ENCODE measurements at places on chromosomes 7 and 10.

GRCh38 chr7:108459922-108460551, 3.8 kb upstream of the NRCAM start:
- DNase-seq: no peak

- DNase-seq: no peak
These were observed 127.7 kb downstream of the ADCY1 start for GRCh38 chr7:45701701-45702510.

GRCh38 chr7:44580945-44581878, 819 bp downstream of the TMED4 start:
- DNase-seq: peak; percentile 18

DNA sequence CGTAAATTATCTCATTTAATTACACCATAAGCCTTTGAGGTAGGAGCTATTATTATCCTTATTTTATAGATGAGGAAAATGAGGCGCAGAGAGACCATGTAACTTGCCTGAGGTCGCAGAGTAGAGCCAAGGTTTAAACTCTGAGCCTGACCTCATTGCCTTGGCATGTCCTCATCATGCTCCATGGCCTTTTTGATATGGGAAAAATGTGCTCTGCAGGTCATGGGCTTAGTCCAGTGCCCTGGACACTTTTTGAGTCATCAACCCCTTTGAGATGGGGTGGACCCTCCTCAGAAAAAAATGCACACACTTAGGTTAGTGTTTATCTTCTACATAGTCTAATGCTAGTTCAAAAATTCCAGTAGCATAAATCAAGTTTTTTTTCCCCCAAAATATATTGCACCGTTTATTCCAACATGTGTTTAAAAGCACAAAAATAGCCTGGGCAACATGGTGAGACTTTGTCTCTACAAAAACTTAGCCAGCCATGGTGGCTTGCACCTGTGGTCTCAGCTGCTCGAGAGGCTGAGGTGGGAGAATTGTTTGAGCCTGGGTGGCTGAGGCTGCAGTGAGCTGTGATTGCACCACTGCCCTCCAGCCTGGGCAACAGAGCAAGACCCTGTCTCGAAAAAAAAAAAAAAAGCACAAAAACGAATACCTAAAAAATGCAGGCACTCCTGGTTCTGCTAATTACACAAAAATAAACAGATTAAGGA, 28.6 kb upstream of the TMEM178B start:
- DNase-seq: no peak

GRCh38 chr10:83921984-83922860, 217.1 kb upstream of the GHITM start:
- no peak for DNase-seq

GRCh38 chr7:6246251-6246917, 26.0 kb downstream of the CYTH3 start:
- no peak for DNase-seq

DNA sequence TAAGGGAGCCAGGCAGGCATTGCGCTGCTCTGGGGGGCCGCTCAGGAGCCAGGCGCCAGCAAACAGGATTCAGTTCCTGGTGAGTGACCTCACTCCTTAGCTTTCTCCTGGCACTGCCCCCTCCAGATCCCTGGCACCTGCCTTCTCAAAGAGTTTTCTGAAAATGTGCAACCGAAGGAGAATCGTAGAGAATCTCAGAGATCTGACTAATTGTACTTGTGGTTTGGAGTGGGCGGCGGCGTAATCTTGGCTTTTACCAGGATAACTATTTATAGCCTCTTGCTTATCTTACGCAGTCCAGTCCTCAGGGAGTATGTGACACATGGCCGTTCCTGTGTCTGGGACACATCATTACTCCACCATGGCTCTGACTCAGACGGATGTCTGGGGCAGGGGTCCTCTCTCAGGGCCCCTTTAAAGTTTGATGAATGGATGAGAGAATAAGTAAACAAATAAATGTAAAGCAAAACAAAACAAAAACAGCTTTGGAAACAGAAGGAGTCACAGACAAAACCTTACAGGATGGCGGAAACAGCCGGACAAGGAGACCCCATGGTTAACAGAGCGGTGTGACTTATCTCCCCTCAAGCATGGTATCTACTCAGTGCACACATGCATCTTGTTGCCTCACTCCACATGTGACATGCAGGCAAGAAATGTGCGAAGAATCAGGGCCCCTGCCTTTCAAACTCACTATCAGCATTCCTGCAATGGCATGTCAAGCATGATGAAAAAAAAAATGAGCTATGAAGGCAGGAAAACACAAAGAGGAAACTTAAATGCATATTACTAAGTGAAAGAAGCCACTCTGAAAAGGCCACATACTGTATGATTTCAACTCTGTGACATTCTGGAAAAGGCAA, 99.7 kb downstream of the TNS3 start:
- DNase-seq: no peak

DNA sequence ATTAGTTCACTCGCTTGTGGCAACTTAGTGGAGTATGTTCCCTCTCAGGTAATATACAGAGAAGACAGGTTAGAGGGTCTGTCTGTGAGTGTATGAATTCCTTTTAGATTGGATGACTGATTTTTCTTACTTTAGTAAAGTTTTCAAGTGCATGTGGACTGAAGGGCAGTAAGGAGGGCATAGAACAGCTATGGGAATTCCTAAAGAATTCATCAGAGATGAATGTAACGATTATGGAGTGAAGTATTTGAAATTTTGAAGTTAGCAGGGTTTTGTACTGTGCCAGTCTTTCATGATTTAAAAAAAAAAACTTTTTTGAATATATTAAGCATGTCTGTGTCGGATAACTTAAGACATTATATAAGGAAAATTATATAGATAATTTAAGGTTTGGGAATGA, 15.5 kb downstream of the MAPK8 start:
- DNase-seq: no peak

- no peak for DNase-seq
These were observed 11.8 kb downstream of the OR9A2 start for GRCh38 chr7:143015084-143015483.

DNA sequence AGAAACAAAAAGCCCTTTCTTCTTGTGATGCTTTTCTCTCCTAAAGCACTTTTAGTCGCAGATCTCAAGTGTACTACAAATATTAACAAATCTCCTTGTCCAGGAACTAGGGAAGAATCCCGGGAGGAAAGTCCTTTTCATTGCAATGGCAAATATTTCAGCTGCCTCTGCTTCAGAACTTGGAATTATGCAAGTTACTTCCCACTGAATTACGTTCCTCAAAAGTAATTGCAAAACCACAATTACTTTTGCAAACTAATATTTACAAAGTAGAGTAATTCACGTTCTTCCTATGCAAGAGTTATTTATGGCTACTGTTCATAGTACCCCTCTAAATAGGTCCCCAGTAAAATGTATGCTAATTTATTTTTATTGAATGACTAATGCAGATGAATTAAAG, 14.5 kb downstream of the PRKCQ start:
- no peak for DNase-seq

DNA sequence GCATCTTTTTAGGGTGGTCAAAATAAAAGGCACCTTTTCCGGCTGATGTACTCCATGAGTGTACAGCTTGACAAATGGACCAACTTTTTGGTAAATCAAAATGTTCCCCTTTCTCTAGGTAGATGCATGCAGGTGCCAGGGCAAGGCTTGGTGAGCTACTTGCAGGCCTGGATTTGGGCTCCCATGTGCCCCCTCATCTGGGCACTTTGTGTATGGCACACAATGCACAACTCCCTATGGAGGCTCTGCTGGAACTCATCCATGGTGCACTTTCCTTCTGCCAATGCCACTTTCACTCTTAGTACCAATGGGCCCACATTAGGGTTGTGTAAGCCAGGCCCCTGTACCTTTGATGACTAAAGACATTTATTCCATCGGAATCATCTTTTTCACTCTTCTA, 300.8 kb downstream of the SDHAF3 start:
- no peak for DNase-seq

- DNase-seq: no peak
These were observed 6.4 kb downstream of the CDHR1 start for GRCh38 chr10:84200537-84201243.

- no peak for DNase-seq
These were observed 89.9 kb upstream of the PPP1R3A start for GRCh38 chr7:114008696-114009095.

GRCh38 chr7:130288168-130288567, 4.8 kb upstream of the CPA4 start:
- no peak for DNase-seq

- DNase-seq: no peak
These were observed 27.4 kb downstream of the GTF2I start for GRCh38 chr7:74684921-74685320.

- no peak for DNase-seq
These were observed 40.5 kb downstream of the PRSS2 start for GRCh38 chr7:142811154-142811737.

DNA sequence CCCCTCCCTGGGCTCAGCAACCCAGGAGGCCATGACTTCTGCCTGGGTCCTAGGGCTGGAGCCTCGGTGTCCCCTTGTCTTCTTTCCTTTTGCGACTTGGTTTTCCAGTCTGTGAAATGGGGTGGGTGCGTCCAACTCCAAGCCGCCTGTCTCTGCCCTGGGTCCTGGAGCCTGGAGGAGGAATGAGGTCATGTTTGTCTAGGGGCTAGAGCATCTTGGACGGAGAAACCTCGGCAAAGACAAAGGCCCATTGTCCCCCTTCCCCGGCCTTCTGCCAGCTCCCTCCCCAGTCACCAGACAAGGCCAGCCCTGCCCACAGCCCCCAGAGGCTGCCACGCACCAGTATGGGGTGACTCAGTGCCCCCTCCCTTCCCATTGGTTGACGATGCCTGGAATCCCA, 39.8 kb upstream of the ELN start:
- DNase-seq: no peak

DNA sequence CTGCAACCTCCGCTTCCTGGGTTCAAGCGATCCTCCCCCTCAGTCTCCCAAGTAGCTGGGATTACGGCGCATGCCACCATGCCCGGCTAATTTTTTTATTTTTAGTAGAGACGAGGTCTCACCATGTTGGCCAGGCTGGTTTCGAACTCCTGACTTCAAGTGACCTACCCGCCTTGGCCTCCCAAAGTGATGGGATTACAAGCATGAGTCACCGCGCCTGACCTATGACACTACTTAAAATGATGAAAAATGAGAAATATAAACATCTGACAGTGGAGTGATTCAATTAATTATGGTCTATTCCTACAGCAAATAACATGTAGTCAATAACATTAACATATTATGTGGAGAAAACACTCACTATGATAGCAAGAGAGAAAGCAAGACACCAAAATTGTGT, 2.2 kb downstream of the BRAT1 start:
- no peak for DNase-seq

- no peak for DNase-seq
These were observed 176.2 kb upstream of the SHH start for GRCh38 chr7:155988416-155988815.

GRCh38 chr7:106869954-106870353, 4.9 kb downstream of the PIK3CG start:
- DNase-seq: no peak

GRCh38 chr10:74486659-74487058, 335.6 kb downstream of the ADK start:
- no peak for DNase-seq

GRCh38 chr7:110669410-110669809, 421.5 kb upstream of the LRRN3 start:
- DNase-seq: no peak

DNA sequence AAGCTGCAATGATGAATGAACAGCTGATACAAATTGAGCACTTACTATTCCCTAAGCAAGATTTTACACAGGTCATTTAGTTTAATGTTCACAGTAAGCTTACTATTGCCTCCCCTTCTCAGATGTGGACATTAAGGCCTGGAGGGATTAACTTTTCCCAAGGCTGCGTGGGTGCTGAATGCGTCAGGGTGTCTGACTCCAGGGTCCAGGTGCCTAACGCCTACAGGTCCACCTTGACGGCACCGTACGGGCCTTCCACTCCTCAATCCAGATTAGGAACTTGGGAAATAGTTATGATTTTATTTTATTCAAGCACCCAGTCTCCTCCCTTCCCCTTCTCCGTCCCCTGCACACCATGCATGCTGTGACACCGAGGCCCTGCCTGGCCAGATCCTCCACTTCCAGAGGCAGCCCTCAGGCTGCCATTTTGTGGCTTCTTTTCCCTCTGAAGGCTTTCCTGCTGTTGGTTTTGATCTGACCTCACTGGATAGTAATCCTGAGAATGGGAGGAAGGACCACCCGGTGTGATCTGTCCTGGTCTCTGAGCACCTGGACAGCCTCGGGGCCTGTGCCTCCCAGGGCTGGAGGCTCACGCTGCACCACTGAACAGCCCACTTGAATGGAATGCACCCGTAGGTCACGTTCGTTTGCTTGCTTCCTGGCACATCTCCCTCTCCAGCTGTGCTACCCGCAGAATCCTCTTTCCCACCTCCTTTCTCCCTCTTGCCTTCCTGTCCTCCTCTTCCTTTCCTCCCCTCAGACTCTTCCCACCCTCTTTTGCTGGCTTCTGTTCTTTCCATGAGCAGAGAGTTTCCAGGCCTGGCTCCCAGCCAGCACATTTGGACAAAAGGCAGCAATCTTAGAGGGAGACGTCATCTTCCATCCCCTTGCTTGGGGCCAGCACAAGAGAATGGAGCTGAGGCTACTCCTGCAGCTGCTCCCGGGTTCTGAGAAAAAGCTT, 14.4 kb downstream of the DENND2A start:
- DNase-seq: no peak

GRCh38 chr7:91596287-91596686, 284.2 kb downstream of the MTERF1 start:
- no peak for DNase-seq

DNA sequence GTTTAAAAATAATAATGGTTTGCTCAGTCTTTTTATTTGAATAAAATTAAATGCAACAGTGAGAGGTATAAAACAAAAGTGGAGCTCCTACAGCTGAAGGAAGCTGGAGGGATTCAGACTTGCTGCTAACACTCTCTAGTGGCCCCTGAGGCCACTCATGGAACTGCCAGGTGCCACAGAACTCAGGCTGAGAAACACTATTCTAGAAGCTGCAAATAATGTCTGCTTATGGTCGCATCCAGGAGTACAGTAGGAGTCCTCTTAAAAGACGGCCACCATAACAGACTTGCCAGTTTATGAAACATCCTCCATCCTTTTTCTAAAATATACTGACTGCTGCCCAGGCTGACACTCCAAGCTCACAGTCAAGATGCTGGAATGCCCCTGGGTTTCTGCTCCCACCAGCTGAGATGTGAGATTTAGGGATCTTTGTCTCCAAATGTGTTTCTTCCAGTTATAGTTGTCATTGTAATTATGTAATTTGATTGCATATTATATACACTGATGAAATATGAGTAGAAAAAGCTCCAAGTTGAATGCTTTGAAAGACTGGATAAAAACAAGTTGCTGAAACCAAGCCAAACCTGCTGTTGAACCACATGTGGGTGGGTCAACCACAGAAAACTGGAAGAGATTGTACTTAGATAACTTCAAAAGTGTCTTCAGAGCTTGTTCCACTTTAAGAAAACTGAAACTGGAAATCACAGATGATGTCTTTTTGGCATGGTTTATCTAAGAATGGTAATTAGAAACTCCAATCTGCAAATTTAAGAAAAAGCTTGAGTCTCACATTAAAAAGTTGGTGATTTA, 213.7 kb upstream of the AOAH start:
- DNase-seq: no peak

- no peak for DNase-seq
These were observed 4.8 kb downstream of the PTF1A start for GRCh38 chr10:23196915-23197314.

GRCh38 chr7:81419731-81420130, 350.1 kb downstream of the HGF start:
- DNase-seq: no peak

- DNase-seq: no peak
These were observed 133.2 kb upstream of the FAM171A1 start for GRCh38 chr10:15504101-15504840.
